ENCODE measurements at places on chromosomes 16 and 17.

DNA sequence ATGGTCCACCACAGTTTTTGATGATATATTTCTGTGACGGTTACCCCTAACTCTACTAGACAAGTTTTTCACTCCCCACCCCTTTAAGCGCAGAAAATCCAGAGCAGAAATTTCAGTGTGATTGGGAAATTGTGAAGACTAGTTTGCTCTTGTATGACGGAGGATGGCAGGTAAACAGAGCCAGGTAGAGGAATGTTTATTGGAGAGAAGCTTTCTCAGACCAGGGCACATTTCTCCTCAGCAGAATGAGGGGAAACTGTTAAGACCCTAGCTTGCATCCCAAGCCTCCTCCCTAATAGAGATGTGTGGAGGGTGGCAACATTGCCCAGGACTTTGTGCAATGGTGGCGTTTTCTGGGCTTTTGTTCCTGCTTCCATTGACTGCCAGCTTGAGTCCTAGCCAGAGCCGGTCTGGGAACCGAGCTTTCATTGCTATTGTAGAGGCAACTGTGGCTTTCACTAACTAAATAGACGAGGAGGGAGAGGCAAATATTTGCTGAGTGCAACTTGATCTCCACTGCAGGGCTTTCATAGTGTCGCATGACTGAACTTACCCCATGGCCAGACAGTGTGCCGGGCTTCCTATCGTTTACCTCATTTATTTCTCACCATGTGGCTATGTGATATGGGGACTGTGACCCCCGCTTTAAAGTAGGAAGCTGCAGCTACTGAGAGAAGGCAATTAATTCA lies 159.6 kb upstream of the MPHOSPH6 start:
- no peak for DNase-seq

- no peak for DNase-seq
Observed at GRCh38 chr17:74949455-74950115, 13.9 kb downstream of the OTOP3 start.

DNA sequence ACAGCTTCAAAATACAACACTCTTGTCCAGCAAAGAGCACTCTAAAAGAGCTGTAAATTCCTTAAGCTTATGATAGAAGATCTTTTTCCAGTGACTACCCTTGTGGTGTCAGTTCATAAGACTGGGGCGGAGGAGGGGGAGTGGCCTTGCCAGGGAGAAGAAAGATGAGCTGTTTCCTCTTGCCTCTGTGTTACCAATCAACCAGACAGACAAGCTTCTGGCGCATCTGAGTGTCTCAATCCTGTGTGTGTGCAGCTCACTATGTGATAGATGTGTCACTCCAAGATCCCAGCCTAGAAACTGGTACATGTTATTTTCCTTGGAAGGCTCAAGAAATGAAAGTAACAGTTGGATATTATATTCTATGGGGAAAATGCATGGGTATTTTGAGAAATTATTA lies 167.4 kb upstream of the CACNG3 start:
- DNase-seq = no peak

DNA sequence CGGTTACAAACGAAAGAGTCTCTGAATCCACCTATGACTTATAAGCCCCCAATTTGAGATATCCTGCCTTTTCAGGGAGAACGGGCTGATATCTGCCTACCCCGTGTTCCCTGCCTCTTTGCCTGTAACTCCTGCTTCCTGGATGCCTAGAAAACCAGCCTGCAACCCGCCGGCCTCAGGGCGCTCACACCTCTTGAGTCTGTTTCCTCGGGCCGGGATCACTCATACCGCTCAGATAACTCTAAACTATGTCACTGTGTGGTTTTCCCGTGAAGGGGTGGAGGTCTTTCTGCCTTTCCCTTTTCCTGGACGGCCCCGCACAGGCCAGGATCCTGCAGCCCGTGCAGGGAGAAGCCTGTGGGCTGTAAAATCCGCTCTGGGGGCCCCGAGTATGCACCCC lies 10.4 kb downstream of the RPUSD1 start:
- no peak for DNase-seq

GRCh38 chr17:38600906-38601305 lies 4.8 kb downstream of the SRCIN1 start:
- no peak for DNase-seq

GRCh38 chr17:78057113-78057740 lies 71.3 kb downstream of the TMC6 start:
- no peak for DNase-seq
